ENCODE measurements at places on chromosomes 12 and 14.

GRCh38 chr12:58883576-58884334, 36.5 kb downstream of the LRIG3 start:
- DNase-seq = no peak

GRCh38 chr14:94907626-94908261, 137.8 kb upstream of the GSC start:
- no peak for DNase-seq

DNA sequence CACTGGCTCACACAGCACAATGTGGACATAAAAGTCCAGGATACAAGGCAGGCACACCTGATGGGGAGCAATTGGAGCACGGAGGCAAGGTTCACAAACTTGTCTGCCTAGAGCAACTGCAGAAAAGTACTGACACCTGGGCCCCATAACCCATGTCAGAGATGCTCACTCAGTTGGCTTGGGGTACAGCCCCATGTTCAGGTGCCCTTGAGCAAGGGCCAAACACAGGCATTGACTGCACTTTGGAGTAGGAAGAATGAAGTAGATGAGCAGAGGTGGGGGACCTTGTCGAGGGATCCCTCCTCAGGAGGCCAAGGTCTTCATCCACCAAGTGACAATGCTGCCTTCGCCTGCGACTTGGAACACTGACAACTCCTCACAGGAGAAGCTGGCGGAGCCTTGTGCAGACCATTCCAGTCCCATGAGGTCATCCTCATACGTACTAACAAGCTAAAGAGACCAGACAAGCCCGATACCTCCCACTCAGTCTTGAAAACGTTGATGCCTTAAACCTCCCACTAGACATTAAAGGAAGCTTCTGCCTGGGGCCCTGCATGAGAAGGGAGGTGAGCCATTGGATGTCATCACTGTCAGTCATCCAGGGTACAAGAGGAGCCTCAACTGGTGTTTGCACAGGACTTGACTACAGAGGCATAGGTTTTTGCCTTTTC, 42.5 kb upstream of the C14orf180 start:
- no peak for DNase-seq

DNA sequence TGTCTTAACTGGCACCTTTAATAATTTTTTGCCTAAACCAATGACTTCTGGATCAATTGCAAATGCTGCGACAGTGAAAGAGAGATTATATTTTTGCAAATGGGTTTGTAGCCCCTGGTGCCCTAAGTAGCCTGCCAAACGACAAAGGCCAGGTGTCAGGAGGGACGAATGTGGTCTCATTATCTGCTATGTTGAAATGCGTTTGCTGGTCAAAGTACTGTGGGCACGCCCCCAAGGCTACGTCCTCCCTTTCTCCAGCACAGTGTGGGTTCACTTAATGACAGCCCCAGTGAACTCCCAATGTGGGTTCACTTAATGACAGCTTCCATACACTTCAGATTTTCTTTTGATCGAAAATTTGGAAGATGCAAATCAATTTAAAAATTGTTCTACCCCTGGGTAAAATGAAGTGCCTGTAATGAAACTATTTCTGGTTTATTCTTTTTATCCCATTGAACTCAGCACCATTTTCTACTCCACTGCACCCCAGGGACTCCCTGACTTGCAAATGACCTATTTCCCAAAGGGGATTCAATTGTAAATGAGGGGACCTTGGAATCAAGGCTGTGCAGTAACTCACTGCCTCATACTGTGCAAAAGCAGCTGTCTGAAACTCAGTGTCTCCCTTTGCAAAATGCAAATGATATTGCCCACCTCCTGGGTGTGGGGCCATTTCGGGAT, 1.4 kb downstream of the SERPINA11 start:
- DNase-seq = peak; percentile 17

DNA sequence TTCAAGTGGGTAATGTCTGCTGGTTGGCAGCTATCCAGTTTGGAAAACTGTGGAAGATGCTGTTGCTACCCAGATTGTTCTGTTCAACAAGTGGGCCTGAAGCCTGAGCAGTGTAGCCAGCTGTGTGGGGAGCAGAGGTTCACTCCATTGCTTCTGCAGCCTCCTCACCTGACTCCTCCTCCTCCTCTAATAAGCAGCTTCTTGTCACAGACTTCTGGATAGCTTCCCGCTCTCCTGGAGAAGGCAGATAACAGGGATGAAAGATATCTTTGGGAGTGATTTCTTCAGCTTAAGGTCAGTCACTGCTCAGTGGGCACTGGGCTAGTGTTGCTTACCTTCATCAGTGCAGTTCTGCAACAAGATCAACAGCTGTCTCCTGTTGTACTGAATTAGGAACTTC, 2.0 kb downstream of the POP5 start:
- no peak for DNase-seq

DNA sequence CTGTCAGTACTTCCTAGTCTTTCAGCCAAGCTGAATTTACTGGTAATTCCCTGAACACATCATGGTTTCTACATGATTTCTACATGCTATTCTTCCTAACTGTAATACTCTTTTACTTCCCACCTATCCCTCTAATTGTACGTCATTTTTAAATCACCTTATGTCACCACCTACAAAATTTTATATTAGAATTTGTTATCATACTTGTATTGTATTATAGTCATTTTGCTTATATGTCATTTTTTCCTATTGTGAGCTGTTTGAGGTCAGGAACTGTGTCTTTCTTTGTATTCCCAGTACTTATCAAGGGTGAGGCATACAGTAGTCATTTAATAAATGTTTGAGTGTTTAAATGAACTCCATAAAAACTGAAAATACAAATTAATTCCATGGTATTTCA, 86.6 kb downstream of the USP15 start:
- DNase-seq = no peak
